Stimulated activated CD4-positive, alpha-beta T cell treated with anti-CD3 and anti-CD28 coated beads, Interleukin-1b, Interleukin-23, amount 100 ng/mL, for 1 hour (primary cell): ENCODE measurements at places on chromosomes 12 and 14.

- DNase-seq = no peak
Observed at GRCh38 chr14:50501642-50502041, 30.7 kb downstream of the MAP4K5 start.

DNA sequence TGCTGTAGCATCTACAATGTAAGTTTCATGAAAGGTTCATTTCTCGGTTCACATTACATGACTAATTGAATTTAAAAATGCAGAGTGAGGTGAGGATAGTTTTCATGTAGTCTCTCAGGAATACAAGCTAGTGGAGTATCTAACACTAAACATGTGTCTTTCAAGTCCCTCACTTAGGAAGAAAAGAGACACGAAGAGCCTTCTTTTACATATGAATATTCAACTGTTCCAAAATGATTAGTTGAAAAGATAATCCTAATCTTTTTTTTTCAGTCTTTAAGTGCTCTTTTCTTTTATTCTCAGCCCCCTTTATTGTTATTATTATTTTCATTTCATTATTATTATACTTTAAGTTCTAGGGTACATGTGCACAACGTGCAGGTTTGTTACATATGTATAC is 10.8 kb downstream of the PRR4 start:
- no peak for DNase-seq

GRCh38 chr12:30136696-30137095 is 353.0 kb upstream of the TMTC1 start:
- no peak for DNase-seq

GRCh38 chr14:80419769-80420168 is 208.5 kb upstream of the DIO2 start:
- DNase-seq = no peak

- DNase-seq = no peak
Observed at GRCh38 chr12:123602651-123603195, 824 bp downstream of the DDX55 start.

DNA sequence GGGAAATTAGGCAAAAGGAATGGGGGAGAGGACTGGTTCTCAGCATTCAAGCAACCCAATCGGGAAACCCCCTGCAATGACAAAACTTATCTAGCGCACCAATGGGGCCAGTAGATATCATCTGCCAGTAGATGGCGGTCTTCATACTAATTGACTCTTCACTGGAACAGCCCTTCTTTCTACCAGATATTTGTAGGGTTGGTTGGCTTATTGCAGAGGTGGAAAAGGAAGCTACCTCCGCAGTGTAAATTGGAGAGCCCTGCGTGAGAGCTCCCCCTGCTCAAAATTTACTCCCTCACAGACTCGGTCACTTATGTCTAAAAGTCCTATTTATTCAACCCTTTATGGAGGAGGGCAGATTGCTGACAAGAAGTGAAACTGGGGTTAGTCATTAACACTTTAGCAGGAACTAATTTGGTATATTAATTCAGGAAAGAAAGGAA is 166.1 kb upstream of the CCND2 start:
- no peak for DNase-seq

- DNase-seq = no peak
Observed at GRCh38 chr12:124088217-124088907, 115.3 kb downstream of the ZNF664 start.

- DNase-seq = no peak
Observed at GRCh38 chr14:38405851-38406635, 150.2 kb upstream of the CLEC14A start.

DNA sequence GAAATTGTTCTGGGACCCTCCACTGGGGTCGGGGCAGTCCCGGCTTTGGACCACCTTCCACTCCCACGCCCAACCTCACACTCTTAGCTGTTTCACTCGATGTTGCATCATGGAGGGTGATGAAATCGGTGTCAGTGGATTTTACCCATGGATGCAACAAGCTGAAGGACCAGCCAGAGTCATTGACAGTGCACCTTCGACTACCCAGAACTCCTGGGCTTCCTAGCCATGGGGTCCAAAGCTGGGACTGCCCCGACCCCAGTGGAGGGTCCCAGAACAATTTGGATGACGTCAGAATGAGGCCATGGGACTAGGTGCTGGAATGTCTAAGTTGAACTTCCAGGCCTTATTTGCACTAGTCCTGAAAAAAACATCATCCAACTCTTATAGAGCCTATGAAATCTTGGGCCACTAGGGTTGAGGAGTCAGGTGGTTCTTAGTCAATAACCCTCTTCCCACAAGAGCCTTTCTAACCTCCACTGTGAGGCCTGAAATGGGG is 882 bp upstream of the IL23A start:
- DNase-seq = no peak

GRCh38 chr12:96392397-96392796 is 7.8 kb downstream of the CDK17 start:
- DNase-seq = no peak

DNA sequence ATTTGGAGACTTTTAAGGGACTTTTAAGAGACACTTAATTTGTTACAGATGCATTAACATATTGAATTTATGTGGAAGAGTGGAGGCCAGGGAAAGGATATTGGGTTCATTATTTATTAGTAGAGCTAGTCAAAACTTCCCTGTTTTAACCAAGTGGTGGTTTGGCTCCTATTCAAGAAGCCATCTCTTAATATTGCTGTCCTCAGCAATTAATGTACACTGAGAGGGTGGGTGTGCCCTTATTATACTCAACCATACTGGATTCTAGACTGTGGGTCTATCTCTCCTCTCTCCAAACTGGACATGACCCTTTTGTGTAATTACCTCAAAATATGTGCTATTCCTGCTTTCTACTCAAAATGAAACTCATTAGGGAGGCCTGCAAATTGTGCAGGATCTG is 398.7 kb upstream of the DDHD1 start:
- no peak for DNase-seq

- DNase-seq = no peak
Observed at GRCh38 chr14:22993517-22993916, 11.2 kb upstream of the AJUBA start.

GRCh38 chr14:74456684-74457564 is 30.9 kb upstream of the SYNDIG1L start:
- no peak for DNase-seq

DNA sequence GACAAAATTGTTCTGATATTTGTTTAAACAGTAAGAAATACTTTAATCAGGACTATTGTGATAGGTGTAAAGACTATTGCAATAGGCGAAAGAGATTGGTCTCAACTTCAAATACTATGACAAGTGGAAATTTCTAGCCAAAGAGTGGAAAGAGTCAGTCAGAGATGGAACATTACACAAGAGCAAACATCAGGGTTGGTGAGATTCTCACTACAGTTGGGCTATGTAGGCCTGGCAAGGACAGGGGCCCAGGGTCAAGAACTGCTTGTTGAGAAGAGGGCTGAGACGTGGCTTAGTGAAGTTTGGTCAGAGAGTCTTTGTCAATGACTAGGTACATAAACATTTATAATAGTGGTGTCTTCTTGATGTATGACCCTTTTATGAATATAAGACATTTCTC is 19.4 kb downstream of the CAND1 start:
- DNase-seq = no peak

DNA sequence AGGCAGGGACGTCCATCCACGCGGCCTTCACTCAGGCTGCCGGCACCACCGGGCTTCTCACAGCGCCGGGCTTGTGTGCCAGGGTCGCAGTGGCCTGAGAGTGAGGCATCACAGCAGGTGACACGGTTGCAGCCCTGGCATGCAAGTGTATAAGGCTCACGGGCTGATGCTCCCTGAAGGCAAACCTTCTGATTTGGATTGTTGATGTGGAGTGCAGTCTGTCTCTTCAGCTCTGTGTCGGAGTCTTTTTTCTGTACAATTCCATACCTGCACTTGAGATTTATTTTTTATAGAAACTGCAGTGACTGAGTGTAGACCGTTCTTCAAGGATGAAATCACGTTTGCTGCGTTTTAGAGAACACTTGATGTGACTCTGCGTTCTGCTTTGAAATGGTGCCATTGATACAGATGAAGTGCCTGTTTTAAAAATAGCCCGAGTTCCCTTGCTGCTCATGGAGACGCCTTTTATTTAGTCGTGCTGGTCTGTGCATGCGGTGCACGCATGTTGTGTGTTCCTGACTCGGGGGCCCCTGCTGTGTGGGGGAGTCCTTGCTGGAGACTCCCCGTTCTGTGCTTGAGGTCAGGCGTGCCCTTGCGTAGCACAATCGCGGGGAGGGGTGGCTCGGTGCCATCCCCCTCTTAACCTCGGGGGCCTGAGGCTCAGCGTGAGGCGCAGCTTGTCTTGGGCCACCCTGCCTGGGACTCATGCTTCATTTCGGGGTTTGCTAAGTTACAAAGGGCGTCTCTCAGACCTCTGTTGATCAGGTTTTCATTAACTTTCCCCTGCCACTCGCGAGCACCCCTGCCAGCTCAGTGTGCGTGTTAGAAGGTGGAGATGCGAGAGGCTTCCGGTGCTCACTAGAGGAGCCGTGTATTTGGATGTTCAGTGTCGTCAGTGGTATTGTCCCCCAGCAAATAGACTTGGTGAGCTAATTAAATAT is 21.6 kb upstream of the AMN start:
- DNase-seq = no peak

- DNase-seq = no peak
Observed at GRCh38 chr14:83842547-83842946, 1687.4 kb upstream of the FLRT2 start.

DNA sequence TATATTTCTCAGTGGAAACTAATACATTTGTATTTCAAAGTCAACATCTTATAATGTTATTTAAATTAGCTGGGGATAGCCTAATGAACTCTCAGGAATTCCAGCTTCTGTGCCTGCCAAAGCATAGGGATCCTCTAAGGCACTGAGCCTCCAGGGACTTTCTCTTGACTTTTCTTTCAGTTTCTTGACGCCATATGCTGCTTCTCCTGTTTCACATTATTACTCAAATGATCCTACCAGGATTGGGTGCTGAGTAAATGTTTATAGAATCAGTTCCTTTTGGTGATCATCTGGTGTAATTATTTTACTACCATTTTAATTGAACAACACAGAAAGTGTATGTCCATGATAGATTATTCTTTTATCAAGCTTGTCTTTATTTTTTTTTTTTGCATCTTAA is 7.9 kb downstream of the METTL25 start:
- DNase-seq = no peak

DNA sequence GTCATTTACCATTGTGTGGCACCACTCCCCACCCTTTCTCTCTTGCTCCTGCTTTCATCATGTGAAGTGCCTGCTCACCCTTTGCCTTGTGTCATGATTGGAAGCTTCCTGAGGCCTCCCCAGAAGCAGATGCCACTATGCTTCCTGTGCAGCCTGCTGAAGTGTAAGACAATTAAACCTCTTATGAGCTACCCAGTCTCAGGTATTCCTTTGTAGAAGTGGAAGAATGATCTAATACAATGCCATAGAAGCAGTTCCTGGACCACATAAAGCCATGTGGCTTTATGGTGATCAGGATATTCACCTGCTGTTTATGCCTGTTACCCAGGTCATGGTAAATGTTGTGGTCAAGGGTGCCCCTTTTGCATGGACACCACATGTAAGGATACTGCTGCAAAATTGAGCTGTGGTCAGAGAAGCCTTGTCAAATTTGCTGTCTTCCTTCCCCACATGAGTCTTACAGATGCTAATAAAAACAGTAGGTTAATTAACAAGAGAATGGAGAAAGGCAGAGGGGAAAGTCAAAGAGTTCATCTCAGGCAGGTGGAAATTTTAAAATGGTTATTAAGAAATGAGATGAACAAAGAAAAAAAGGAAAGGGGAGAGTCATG is 112.8 kb upstream of the IFNG-AS1 start:
- no peak for DNase-seq

DNA sequence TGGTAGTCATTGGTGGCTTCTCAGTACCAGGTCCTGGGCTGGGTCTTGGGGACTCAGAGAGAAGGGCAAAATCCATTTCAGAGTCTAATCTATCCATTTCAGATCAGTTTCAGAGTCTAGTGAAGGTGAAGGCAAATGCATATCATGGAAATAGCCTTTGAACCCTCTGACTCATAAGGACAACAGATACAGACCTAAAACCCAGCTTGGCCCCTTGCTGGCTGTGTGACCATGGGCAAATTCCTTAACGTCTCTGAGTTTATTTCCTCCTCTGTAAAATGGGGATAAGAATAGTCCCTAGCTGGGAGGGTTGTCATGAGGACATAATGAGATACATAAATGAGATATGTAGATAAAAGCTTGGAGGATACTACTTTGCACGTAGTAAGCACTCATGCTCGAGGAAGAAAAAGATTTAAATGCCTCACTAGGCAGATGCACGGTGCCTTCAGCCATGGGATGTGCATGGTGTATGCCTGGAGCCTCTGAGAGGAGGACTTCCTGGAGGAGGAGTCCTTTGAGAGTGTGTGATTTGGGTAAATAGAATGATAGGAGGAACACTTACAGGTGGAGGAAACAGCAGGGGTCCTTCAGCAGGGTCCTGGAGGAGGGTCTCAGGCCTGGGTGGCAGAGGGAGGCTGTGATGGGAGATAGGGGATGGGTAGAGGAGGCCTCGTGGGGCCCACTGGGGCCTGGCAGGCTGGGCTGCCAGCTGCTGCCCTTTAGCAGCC is 8.0 kb downstream of the DTX1 start:
- no peak for DNase-seq

GRCh38 chr12:91870872-91871707 is 274.6 kb downstream of the BTG1 start:
- no peak for DNase-seq

- DNase-seq = no peak
Observed at GRCh38 chr14:75519826-75520728, 2.2 kb upstream of the BATF start.

GRCh38 chr14:82636426-82636825 is 1102.8 kb upstream of the SEL1L start:
- no peak for DNase-seq

DNA sequence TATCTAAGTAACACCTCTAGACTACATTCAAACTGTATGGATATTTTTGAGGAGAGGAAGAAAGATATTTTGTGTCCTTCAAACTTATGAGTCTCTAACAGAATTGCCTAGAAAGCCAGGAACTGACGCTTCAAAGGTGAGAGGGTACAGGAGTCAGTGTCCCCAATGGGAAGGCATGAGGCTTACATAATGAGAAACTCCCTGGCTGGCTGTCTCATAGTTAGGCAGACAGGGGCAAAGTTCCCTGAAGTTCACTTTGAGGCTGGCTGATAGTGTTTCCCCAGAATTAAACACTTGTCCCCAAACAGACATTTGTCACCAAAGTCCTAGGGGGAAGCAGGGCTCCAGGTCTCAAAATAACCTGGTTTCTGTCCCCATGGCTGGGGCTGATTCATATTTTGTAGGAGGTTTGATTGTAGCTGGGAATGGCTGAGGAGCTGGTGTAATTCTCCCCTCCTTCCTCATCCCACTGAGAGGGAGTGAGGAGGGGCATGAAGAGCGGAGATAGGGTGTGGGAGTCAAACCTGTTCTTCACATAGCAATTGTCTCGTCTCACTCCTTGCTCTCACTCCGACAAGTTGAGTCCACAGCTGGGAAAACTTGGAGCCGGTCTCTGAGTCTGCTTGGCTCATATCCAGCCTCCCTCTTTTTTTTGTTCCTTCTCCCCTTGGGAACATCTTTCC is 56.4 kb upstream of the CISTR start:
- DNase-seq = no peak

DNA sequence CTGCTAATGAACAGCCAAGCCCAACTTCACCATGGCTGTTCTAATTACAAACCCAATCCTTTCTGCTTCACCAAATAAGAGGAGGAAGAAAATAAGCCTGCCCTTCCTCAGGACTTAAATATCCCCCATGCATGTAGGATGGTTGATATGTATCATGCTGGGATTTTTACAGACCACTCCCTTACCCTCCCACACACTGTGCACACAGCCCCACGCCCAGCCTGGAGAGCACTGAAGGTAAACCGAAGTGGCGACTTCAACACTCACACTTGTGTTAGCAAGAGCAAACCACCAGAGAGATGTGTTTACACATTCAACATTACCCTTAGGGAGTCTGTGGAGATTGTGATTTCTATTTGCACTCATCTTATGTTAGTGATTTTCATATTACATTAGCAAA is 241.2 kb downstream of the EGLN3 start:
- no peak for DNase-seq
